ENCODE measurements at places on chromosomes 12 and 14. TPM values are rescaled to one million over a fixed set of nuclear protein-coding genes. Genes with fewer than 3 reads are reported as not detected.

GRCh38 chr14:88791629-88792472 lies 902 bp downstream of the EML5 start:
- no peak for DNase-seq

- no peak for DNase-seq
These were observed 58.2 kb downstream of the LMNTD1 start for GRCh38 chr12:25494926-25495325.

The KRT4 gene
- total RNA-seq = not detected

DNA sequence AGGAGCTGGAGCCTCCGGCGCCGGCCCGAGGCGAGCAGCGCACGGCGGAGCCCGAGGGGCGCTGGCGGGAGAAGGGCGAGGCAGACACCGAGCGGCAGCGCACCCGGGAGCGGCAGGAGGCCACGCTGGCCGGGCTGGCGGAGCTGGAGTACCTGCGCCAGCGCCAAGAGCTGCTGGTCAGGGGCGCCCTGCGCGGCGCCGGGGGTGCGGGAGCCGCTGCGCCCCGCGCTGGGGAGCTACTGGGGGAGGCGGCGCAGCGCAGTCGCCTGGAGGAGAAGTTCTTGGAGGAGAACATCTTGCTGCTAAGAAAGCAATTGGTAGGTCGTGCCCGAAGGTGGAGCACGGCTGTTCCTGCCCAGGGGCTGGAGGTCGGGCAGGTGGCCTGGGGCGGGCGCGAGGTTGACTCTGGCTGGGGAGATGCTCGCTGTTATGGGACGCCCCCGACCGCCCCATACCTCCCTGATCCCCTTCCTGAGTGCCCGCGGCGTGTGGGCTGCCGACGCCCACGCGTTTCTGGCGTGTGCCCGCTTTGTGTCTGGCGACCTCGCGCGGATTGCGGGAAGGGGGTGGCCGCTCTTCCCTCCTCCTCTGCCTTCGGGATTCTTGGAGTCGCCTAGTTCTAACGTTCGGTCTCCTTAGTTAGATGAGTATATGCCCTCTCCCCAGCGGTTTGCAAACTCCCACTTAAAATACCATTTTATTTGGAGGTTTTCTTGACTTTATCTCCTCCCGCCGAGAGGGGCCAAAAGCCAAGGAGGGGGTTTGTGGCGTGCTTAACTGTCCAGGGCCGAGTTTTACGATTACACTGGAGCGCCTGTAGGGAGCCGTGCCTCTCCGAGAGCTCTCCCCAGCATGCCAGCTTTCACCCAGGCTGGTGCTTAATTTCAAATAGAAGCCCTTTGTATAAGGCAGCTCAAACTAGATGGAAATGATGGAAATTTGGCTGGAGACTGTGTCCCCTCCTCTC lies 752 bp downstream of the DACT1 start:
- DNase-seq = no peak

DNA sequence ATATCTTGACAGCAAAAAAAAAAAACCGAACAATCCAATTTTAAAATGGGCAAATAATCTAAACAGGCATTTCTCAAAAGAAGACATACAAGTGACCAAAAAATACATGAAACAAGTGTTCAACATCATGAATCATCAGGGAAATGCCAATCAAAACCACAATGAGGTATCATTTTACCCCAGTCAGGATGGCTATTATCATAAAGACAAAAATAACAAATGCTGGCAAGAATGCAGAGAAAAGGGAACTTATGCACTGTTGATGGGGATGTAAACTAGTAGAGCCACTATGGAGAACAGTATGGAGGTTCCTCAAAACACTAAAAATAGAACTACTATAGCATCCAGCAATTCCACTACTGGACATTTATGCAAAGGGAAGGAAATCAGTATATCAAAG lies 448.2 kb downstream of the RGS6 start:
- no peak for DNase-seq

- DNase-seq = no peak
These were observed 9.3 kb upstream of the FUT8 start for GRCh38 chr14:65403231-65403630.

GRCh38 chr14:51394804-51395203 lies 154.8 kb downstream of the TMX1 start:
- DNase-seq = no peak

The OASL gene
- total RNA-seq = 33.0 TPM
